ENCODE measurements at places on chromosomes 2 and 18.
A peak's percentile ranks its signal among the peaks of the same experiment; 100 is the strongest.

GRCh38 chr2:118638453-118638852 lies 209.0 kb downstream of the EN1 start:
- no peak for DNase-seq

DNA sequence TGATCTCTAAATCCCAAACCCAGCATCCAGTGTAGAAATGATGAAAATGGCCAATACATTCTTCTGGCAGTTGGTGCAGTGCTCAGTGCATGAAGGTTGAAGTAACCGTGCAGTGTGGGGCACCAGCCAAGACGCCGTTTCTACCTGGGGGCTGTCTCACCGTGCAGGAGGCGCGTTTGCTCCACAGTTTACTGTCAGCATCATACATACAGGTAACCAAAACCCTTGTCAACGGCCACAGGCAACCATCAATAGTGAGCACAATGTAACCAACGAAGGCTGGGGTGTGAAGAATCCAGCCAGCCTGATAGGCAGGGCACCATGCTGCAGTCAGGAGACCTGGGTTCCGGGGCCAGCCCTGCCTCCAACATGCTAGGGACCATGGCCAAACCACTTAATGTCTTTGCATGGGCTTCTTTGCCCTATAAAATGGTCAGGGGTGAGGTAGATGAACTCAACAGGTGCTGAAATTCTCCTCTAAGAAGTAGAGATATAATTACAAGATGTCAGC lies 127.5 kb upstream of the ID2 start:
- no peak for DNase-seq

- no peak for DNase-seq
Measured at GRCh38 chr18:51751901-51752300, 554.4 kb upstream of the MEX3C start.

GRCh38 chr2:170722301-170722700 lies 7.2 kb downstream of the SP5 start:
- no peak for DNase-seq

DNA sequence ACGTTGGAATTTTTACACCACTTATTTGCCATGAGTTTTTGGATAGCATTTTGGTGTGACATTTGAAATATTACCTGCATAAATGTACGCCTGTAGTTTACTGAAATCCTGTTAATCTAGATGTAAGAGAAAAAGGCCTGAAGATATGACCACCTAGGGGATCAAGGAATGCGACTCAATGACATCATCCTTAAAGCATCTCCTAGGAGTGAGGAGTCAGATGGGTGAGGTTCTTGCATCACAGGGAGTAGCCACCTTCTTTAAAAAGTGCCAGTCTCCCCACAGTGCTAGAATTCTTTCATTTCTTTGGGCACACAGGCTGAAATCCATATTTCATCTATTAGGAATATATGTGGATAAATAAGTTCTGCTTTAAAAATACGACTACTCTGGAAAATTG lies 34.5 kb downstream of the ADCYAP1 start:
- DNase-seq = no peak

GRCh38 chr2:85329181-85329651 lies 1.4 kb upstream of the TGOLN2 start:
- no peak for DNase-seq

GRCh38 chr2:20511130-20511529 lies 64.3 kb downstream of the RHOB start:
- no peak for DNase-seq

- no peak for DNase-seq
Measured at GRCh38 chr2:182826064-182826463, 40.4 kb downstream of the FRZB start.

DNA sequence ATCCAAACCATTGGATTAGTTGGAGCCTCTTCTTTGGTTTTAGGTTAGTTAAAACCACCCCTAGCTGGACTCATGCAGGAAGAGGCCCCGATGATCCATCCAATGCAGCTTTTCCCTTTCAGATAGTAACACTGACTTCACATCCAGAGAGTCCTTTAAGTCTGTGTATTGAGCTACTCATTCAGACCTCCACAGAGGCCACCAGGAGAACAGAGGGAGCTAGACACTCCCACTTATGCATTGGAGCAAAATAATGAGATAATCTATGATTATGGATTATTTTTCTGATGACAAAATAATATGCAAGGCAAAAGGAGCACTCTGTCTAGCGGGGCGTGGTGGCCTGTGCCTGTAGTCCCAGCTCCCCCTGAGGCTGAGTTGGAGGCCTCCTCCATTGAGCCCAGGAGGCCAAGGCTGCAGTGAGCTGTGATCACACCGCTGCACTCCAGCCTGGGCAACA lies 1.6 kb upstream of the ROCK2 start:
- no peak for DNase-seq

GRCh38 chr2:23346781-23347180 lies 38.2 kb upstream of the KLHL29 start:
- no peak for DNase-seq

GRCh38 chr2:126971481-126972278 lies 73.0 kb downstream of the TEX51 start:
- peak; percentile 45 for DNase-seq

- DNase-seq = no peak
Measured at GRCh38 chr18:49135877-49136276, 185.1 kb upstream of the SMAD7 start.

GRCh38 chr2:88180605-88181240 lies 10.6 kb downstream of the THNSL2 start:
- no peak for DNase-seq

DNA sequence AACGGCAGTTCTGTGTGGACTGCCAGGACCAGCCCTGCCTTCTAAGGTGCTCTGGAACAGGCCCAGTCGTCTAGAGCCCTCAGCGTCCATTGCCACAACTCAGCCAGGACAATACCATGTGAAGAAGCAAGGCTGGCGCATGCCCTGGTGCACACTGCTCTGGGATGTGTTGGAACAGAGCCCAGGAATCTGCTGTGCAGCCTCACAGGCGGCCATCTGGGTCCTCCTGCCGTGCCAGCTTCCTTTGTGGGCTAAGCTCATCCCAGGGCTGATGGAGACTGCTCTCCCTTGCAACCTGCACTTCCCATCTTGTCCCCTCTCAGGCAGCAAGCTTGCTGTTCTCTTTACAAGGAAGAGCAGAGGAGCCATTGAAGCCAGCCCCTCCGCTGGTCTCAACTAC lies 246.4 kb upstream of the PXDN start:
- DNase-seq = no peak

DNA sequence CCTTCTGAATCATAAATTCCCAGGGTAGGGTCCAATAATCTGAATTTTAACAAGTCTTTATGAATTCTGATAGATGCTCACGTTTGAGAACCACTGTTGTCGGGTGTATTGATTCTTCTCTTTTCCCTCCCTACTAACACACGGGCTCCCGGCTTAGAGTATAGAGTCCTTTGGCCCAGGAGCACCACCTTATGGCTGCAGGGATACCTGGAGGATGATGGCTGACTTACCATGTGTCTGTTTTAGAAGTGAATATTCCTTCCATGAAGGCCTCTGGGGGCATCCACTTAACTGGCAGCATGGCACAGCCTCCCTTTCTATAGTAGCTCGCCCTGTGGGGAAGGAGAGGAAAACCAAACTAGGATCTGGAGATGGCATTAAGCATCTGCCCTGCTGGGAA lies 91.7 kb downstream of the CLIP4 start:
- DNase-seq = no peak

DNA sequence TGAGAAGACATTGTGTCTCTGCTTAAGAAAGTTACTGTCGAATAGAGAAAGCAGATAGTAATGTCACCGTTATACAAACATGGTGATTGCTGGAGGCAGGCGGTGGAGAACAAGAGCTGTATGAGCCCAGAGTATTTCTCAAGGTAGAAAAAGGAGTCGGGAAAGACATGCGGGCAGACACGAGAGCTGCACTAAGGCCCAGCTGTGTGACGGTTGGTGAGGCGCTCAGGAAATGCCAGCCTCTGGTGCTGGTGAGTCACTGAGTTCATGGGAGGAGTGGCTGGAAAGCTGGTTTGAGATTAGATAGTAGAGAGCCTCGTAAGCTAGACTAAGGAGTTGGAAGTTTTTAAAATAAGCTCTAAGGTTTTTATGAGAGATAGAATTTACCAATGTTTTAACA lies 390.9 kb upstream of the TRIB2 start:
- DNase-seq = no peak

DNA sequence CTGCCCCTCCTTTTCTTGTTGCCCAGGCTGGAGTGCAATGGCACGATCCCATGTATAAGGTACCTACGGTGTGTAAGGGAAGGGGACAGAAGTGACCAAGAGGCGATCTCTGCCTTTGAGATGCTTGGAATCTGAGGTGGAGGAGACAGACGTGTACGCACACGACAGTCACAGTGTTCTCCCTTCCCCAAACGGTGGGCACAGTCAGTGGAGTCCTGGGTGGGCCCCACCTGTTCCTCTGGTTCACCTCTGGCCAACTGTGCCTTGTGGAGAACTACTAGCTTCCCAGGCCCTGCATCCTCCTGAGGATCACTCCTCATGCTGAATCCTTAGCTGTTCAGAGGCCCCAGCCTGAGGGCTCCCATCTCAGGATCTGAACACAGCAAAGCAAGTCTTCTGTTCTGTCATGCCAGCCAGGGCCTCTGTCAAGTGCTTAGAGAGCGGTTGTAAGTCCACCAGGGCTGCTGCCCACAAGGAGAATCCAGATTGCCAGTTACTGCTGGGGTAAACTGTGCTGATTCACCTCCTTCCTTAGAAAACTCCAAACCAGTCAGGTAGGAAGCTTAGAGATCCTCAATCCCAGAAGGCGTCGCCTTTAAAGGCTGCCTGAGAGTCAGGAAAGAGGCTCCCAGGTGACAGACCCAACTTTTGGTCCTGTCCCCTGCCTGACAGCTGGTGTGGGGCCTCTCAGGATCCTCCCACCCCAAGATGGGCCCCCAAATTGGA lies 1.6 kb downstream of the SLC35F6 start:
- DNase-seq = no peak

DNA sequence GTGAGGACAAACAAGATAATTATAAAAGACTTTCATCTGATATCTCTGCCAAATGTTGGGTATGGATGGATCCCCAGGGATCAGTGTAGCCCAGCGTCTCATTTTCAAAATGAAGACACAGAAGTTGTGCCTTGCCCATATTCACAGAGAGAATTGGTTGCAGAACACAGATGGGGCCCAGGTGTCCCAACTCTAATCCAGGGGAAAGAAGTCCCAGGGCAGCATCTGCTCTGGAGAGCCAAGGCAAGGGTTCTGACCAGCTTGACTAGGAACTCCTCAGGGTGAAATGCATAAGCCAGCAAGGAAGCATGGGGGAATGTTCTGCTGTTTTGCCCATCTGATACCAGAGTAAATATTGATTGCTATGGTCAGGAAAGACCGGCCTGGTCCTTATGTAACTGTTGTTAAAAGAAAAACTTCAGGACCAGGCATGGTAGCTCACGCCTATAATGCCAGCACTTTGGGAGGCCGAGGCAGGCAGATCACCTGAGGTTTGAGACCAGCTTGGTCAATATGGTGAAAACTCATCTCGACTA lies 68.7 kb upstream of the CABLES1 start:
- no peak for DNase-seq

DNA sequence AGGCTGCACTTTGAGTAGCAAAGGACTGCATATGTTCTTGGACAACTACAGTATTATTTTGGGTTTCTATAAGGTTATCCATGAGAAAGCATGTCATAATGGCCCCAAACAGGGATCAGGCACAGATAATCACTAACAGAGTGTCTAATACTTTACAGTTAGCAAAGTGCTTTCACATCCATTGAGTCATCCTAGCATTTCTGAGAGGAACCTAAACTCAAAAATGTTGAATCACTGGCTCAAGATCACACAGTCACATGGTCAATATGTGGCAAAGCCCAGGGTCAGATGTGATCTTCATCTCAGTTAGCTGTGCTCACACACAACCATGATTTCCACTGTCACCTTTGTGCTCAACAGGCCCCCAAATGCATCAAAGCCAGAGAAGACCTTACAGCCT lies 156.1 kb upstream of the VRK2 start:
- no peak for DNase-seq

DNA sequence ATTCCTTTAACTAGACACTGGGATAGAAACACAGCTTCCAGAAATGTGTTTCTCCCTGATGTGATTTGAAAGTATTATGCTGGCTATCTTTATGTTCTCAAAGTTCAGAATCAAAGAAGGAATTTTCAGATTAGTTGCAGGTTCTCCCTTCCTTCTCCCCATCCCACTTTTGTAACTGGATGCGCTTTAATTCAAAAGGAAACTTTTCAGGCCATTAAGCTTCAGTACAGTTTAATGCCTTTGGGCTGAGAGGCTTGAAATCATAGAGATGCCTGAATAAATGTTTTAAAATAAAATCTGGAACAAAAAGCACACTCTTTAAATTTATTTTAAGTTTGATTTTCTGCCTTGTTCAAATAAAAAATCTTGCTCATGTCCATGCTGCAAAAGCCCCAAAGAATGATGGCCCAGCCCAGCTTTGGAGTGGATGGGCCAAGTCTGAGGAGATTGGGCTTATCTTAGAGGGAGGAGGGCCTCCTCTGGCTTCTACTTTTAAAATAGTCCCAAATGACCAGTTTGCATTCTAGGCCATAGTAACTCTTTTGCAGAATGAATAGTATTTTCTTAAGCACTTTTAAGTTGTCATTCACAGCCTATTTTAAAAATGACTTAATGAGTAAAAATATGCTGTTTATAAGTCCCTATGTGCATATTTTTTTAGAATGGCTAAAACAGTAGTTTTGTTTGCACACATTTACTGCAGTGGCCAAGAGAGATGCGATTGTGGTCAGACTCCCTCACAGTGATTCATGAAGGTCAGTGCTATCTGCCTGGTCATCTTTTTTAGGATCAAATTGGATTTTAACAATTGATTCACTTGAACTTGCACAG lies 129.2 kb downstream of the MTX2 start:
- DNase-seq = no peak

GRCh38 chr18:46909497-46909896 lies 7.8 kb downstream of the PIAS2 start:
- DNase-seq = no peak

All from activated CD8-positive, alpha-beta memory T cell treated with anti-CD3 and anti-CD28 coated beads for 48 hours (primary cell).